Right renal cortex interstitium (tissue), 3 donors: ENCODE measurements at places on chromosomes 3 and 15.

- no peak for DNase-seq
Measured at GRCh38 chr15:36914466-36914865, 185.9 kb downstream of the MEIS2 start.

GRCh38 chr3:61154457-61155198 is 96.6 kb downstream of the FHIT start:
- no peak for DNase-seq

GRCh38 chr15:60737217-60737616 is 258.3 kb upstream of the ICE2 start:
- no peak for DNase-seq

- DNase-seq = no peak
Measured at GRCh38 chr15:38521316-38521715, 43.3 kb downstream of the RASGRP1 start.

DNA sequence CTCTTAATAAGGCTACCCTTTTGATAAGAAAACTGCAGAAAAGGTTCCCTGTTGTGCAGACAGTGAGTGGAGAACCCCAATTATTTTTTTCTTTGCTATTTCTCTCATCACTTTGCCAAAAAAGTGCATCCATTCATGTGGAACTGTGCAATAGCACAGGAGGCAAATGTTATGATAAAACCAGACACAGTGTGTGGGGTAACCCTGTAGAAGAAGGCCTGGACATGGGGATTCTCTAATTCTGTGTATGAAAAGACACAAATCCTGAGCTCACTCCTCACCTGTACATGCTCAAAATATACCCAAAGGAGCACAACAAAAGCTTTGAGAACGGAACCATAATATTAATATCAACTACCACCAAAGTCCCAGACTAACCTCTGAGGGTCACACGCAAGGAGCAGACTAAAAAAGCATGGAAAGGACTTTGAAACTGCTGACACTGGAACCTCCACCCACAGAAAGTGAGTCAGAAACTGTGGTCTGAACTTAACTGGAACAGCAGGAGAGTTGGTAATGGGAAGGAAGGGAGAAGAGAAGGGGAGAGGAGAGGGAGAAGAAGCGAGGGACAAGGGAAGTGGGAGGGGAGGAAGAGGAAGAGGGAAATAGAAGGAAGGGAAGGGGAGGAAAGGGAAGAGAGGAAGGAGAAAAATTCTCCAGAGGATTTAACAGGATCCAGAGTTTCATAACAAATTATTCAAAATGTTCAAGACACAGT is 299.9 kb downstream of the TBC1D5 start:
- DNase-seq = no peak

DNA sequence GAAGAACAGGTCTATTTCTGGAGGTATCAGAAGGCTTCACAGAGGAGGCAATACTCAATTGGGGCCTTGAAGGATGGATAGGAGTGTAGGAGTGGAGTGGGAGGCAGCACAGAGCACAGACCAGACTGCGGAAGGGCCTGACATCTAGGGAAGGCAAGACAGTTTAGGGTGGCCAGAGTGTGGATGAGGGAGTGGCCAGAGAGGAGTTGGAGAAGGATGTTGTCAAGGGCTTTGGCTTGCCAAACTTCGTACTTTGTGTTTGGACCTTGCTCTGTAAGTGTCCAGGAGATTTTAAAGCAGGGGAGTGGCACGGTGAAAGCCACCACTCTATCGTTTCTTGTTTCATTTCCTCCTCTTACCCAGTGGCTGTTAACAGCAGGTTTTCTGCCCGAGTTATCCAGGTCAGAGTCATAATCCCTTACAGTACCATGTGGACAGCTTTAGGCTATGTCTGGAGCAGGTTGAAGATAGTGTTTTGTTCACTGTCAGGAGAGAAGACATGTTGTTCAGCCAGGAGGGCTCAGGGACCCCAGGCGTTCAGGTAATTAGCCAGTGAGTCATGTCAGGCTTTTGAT is 12.3 kb downstream of the SMAD3 start:
- DNase-seq = no peak

DNA sequence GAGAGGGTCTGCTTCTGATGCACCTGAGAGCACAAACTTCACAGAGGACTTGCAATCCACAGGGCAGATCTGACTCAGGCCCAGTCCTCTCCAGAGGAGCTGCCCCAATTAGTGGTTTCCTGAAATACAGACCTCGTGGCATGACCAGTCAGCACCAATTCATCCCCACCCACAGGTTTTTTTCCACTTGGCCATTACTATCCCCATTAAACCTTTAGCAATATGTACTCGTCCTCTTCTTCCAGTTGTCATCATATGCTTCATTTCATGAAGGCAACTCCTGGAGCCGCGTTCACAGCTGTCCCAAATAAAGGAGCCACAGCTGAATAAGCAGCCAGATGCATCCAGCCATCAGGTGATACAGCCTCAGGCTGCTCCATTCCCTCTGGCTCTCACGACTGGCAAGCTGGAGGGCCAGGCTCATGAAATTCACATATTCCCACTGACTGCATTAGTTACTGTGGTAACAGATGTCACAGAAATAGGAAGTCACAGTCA is 163.1 kb downstream of the FMN1 start:
- no peak for DNase-seq

GRCh38 chr3:64459711-64460110 is 228.1 kb downstream of the ADAMTS9 start:
- no peak for DNase-seq

DNA sequence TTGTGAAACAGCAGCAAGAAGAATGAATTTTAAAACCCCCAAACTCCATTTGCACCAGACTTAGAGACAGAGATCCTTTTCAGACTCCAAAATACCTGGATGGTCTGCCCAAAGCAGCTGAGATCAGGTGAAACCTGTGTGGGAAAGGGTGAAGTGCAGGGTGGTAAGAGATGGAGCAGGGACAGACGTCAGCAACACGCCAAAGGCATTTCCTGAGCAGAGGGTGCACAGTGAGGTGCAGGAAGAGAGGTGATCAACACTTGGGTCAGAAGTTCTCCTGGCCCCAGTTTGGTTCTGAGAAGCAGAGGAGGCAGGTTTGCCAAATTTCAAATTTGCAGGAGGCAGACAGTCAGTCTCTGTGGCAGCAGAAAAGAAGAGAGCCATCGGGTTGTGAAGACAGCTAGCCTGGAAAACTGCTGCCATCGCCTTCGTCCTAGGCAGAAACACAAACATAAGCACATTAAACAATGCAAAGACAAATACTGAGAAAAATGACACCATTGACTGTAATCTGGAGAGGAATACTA is 9.8 kb downstream of the CCR4 start:
- no peak for DNase-seq

GRCh38 chr3:64267721-64268604 is 42.7 kb upstream of the PRICKLE2 start:
- DNase-seq = no peak

DNA sequence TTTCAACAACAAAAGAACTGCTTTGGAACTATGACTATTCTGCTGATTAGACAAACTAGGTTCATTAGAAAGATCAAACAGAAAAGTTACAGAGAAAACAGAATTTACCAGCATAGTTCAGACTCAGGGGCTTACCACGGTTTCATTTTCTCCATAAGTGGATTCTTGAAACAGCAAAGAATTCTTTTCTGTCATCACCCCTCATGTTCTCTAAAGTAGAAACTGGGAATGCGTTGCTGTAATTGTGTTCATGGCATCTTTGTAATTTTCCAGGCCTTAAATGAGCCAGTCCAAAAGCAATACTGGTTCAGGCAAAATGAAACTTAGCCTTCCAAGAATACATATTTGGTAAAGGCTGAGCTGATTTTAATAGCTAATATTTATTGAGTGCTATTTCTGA is 287.8 kb downstream of the CHL1 start:
- DNase-seq = no peak

DNA sequence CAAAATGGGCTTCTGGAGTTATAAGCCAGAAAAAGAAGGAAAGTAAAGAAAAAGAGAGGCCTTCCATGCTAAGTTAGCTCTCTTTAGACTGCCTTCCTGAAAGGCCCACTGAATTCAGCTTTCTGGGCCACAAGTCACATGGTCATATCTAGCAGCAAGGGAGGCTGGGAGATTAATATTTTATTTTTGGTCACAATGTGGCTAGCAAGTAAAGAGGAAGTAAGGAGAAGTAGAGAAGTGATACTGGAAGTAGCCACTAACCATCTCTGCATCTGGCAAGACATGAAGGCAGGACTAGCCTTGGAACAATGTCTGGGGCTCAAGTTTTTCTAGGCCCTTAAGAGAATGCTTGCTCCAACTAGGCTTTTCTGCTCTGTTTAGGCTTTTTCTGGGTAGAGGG is 81.8 kb upstream of the UBE2E1 start:
- DNase-seq = no peak

DNA sequence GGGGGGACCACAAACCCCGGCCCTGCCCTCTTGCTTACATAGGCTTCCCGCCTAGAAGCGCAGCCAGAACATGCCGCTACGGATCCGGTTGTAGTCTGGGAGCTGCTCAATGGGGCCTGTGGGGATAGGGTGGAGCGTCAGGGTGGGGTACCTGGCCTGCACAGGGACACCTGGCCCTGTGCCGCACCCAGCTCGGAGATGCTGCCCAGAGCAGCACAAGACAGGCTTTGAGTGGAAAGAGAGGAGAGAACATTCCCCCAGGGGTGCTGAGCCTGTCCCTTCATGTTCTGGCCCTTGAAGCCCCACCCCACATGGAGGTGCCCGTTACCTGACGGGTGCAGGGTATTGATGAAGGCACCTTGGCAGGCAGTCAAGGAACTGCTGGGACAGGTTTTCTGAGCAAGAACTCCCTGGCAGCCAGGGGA is 4.0 kb upstream of the COL7A1 start:
- no peak for DNase-seq

- no peak for DNase-seq
Measured at GRCh38 chr3:170889132-170889531, 19.1 kb upstream of the RPL22L1 start.

- no peak for DNase-seq
Measured at GRCh38 chr3:40985195-40985594, 214.1 kb upstream of the CTNNB1 start.

GRCh38 chr15:55407498-55408011 is 604 bp downstream of the CCPG1 start:
- no peak for DNase-seq

GRCh38 chr15:57892181-57892580 is 173.3 kb downstream of the ALDH1A2 start:
- DNase-seq = no peak

- DNase-seq = no peak
Measured at GRCh38 chr15:48922046-48922445, 41.7 kb downstream of the SHC4 start.

- no peak for DNase-seq
Measured at GRCh38 chr3:31687020-31687802, 154.5 kb downstream of the STT3B start.

DNA sequence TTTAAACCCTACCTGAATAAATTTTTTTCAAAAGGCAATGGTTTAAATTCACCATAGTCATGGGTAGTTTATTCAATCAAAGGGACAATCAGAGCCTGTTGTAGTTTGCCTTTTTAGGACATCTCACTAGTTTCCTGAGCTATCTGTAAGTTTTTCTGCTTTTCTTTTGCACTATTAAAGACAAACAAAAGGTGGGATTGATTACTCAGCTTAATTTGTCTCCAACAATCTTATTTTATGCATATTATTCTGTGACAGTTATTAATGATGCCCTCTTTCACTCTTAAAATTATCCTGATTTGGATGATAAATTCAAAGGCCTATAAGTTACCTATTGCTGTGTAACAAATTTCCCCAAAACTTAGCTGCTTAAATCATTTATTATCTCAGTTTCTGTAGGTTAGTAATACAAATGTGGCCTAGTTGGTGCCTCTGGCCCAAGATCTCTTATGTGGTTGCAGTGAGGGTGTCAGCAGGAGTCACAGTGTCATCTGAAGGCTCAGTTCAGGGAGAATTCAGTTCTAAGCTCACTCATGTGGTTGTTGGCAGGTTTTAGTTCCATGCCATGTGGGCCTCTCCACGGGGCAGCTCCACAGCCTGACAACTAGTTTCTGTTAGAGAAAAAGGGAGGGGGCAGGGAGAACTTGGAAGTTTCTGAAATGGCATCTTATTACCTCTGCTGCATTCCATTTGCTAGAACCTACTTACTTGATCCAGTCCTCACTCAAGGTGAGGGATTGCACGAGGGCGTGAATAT is 16.0 kb downstream of the ARMC8 start:
- DNase-seq = no peak

DNA sequence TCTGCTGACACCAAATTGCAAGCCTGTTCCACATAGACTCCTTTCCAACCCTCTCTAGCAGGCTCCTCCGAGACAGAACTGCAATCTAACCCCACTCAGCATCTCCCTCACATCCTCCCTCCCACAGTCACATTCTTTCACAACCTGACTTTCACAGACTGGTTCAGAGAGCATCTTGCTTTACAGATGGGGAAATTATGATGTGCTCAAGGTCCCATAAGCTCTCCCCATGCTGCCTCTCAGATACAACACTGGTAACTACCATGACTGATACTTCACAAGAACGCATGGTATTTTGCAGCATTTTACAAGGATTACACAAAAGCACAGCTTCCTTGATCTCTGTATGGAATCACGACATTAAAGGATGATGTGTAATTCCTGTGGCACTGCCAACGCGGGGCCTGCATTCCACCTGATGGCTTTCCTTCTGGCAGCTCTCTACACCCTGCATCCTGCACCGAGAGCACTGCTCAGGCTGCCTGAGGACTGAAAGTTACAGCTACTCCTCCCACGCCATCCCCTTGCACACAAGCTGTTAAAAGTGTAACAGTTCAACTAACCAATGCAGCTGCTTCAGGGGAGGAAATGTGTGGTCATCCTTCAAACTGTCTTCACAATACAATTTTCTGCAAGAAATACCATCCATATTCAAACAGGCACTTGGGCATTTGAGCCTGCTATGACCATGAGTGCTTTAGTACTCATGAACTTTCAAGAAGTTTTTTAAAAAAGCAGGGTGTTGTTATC is 27.6 kb downstream of the TBC1D2B start:
- DNase-seq = no peak

GRCh38 chr15:93870583-93870982 is 360.8 kb upstream of the MCTP2 start:
- DNase-seq = no peak

DNA sequence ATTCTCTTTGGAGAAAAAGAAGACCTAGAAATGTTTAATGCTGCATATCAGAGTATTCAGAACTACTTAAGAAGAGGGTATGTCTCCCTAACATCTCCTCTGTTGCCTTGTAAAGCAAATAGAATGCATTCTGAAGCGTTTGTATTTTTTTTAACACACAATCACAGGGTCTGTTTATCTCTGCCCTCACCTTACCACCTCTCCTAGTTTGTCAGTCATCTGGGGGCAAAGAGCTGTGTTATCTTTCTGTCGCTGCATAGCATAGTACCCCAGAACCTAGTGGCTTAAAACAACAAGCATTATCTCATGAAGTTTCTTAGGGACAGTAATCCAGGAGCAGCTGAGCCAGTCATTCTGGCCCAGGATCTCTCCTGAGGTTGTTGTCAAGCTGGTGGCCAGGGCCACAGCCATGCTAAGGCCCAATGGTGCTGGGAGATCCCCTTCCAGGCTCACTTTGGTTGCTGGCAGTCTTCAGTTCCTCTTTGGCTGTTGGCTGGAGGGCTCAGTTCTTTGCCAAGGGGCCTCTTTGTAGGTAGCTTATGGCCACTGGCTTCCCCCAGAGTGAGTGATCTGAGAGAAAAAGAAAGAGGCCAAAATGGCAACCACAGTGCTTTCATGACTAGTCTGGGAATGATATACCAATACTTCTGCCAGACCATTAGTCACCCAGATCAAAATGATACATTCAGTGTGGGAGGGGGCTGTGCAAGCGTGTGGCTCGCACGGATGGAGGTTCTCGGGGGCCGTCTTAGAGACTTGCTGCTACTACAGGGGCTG is 17.8 kb downstream of the EDEM1 start:
- no peak for DNase-seq
